ENCODE measurements at places on chromosomes 6 and 20.
A peak's percentile ranks its signal among the peaks of the same experiment; 100 is the strongest.

DNA sequence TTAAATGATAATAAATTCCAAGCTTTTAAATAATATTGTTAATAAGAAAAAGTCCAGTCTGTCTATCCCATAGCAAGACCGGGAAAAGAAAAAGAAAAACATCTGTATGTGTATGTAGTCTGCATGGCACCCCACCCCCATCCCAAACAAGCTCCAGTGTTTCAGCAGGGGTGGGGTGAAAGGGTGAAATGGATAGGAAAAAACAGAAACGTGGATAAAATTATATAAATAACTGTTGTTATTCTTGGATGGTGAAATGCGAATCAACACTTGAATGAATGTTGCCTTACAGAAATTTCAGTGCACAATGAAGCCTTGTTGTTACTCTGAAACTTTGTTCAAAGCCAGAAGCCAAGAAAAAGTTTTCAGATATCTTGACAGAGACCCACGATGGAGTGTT is 31.4 kb downstream of the HAO1 start:
- DNase-seq = no peak

DNA sequence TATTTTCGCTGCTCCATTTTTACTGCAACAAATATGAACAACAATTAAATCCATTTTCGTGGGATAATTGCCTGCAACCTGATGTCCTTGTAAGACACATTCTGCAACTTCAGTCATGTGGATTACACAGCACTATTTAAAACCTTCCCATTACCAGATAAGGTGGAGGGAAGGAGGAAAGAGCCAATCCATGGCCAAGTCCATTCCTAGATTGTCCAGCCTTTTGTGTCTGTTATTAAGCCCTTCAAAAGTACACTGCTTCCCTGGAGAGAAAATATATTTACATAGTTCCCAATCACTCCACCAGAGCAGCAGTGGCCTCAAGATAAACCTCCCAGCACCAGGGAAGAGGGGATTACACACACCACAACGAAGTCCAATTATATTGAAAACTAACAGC is 347.9 kb downstream of the CDH26 start:
- peak; percentile 85 for DNase-seq

DNA sequence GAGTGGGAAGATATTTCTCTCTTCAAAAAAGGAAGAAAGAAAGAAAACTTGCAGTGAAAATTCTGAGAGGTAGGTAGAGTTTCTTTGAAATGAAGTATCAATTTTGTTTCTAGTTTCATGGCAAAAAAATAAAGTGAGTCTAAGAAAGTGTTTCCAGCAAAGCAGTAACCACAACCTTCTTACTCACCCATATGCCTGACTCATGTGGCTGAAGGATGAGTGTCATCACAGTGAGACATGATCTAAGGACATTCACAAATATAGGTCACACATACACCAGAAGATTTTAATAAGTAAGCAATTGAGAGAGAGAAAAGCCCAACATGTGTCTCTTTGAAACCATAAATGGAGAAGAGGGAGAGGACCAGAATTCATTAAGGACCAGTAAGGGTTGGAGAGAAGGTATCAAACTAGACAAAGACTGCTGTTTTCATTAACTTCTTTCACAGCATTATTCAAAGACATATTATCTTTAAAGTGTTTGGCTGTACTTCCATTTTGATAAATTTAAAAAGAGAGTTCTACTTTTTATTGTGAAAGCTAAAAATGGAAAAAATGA is 169.5 kb downstream of the FRK start:
- no peak for DNase-seq

DNA sequence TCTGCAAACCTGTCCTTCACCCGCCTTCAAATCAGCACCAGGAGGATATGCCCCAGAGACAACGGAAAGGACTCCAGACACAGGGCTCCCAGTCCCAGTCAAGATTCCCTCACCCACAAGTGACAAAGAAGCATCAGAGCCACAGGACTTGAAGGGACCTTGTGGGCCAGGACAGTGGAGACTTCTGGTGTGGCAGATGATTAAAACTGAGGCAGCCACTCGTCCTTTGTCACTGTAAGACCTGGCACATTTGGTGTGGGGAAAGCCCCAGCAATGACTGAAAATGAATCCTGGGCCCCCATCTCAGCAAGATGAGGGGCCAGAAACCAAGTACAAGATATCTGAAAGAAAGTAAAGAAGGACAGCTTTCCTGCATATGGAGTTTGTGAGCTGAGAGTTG is 15.6 kb upstream of the GMPR start:
- DNase-seq = no peak

GRCh38 chr6:88629838-88630494 is 333.5 kb downstream of the RNGTT start:
- peak; percentile 4 for DNase-seq

GRCh38 chr6:109178921-109179320 is 83.6 kb downstream of the CEP57L1 start:
- no peak for DNase-seq

DNA sequence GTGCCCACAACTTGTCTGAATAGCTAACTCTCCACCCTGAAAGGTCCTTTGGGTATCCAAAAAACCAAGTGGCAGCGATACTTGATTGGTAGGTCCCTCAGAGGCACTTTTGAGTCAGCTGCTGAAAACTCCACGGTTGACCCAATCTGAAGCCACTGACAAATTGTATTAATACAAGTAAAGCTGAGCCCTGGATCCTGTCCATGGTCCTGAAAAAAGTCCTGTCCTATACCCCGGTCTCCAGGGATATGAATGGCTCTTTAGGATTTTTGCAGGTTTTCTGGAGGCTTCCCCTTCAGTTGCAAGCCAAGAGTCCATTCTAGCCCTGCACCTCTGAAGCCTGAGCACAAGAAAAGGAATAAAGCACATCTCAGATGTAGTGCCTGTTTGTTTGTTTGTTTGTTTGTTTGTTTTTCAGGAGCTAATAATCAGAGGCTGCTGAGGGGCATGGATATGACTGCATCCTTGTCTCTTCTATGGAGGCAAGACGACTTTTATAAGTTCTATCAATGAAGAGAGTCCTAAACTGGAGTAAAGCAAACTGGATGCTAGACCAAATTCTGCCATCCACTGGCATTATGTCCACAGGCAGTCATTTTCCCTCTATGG is 1.7 kb upstream of the SLC12A5 start:
- no peak for DNase-seq

DNA sequence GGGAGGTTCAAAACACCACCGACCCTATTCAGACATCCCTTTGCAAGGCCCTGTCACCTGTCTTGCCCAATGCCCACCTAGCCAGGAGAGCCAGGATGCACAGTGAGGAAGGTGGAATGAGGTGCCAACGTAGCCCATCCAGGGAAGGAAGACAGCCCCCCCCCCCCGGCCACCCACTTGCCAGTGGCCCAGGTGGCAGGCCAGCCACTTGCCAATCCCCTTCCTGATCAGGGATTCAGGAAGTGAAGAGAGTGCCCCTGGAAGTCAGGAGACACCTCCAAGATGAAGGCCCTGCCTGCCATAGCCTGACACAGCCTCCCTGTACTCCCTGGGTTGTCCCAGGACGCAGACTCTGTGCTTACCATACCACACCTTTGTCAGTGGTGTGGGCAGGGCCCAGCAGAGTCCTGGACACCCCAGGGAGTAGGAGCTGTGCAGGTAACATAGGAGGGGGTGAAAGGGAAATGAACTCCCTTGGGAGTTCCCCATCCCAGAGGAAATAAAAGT is 54.7 kb downstream of the MRPL14 start:
- DNase-seq = no peak

DNA sequence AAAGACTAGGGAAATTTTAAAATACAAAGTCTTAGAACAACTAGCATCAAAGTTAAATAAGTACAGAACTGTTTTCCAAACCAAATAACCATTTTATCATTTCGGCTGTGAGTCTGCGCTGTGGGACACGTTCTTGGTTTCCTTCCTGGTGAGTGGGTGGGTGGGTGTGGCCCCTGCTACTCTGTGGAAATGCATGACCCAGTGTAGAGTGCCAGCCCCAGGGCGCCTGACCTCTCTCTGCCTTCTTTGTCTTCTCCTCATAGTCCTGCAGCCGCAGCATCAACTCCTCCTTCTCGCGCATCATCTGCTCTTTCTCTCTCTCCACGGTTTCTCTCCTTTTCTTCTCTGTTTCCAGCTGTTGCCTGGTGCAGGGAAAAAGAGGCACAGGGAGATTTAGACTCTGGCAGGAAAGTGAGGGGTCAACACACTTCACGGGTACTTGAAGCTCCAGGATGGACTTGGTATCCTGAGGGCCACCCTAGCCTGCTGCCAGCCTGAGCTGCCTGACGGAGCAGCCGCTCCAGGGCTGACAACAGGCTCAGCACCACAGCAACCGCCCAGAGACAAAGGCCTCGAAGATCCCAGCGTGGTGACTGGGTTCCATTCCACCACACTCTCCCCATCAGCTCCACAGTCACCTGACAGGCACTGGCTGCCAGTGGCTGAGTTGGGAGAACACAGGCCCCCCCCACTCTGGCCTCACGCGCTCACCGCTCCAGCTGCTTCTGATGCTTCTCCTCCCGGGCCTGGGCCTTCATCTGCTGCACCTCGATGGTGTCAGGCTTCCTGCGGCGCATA is 48.4 kb downstream of the EZR start:
- no peak for DNase-seq

GRCh38 chr20:45311589-45312211 is 3.6 kb upstream of the MATN4 start:
- DNase-seq = peak; percentile 67
